CD4-positive, alpha-beta memory T cell (primary cell): ENCODE measurements at places on chromosomes 12 and 14.

GRCh38 chr14:73817020-73817655, 34.5 kb upstream of the PTGR2 start:
- no peak for DNase-seq

GRCh38 chr14:105187935-105188524, 6.9 kb upstream of the NUDT14 start:
- no peak for DNase-seq

- DNase-seq: no peak
These were observed 182.3 kb downstream of the RASSF9 start for GRCh38 chr12:85653731-85654455.

DNA sequence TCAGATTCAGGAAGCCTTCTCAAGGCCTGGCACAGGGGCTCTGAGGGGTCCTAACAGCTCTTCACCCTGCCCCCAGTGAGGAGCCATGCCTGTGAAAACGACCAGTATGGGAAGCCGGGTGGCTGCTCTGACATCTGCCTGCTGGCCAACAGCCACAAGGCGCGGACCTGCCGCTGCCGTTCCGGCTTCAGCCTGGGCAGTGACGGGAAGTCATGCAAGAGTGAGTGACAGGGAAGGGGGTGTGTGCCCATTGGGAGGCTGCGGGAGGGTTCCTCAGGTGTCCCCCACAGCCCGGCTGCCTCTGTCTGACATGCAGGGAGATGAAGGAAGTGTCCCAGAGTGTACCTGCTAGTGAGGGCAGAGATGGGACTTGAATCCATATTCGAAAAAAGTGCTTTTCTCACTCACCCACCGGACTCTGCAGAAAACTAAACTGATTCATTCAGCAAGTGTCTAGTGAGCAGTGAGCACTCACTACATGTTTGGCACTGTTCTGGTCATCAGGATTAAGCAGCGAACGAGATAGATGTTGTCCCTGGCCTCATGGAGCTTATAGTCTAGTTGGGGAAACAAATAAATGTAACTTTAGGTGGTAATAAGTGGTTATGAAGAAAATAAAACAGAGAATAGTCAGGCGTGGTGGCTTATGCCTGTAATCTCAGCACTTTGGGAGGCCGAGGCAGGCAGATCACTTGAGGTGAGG, 9.4 kb upstream of the LRP1-AS start:
- no peak for DNase-seq

DNA sequence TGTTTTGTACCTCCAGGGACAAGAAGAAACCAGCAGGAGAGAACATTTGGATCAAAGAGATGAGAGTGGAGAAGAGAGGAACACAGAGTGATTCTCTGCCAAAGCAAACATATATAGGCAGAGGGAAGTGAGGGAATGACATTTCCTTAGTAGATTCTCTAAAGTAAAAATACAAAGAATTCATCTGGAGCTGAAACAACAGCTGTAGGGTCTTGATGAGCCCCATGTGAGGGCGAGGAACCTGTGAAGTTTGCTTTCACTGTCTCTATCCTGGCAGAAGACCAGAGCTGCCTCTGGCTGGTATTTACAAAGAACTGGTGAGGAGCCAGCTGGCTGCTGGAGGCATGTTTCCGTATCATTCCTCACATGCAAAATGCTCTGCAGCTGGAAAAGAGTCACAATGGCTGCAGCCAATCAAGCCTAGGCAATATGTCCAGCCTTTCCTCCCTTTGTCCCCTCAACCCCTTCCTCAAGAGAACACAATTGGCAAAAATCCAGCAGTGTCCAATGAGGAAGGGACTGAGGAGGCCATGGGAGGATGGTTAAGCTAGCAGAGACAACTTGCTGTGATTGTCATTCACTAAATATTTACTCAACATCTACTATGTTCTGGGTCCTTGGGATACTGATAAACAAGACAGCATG, 122.5 kb downstream of the PHLDA1 start:
- no peak for DNase-seq

DNA sequence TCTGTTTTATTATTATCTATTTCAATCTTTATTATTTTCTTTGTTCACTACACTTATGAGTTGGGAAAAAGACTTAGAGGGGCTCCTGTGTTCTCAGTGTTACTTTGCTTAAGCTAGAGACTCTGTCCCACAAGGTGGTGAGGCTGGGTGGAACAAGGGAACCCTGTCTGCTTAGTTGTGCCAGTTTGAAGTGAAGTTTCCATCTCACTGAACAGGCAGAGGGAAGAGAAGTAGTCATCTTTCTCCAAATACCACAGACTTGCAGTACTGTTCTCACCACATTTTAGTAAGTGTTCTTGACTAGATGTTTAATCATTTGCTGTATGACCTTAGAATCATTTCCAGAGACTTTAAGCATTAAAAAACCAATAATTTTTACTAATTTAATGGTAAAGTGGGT, 195.7 kb upstream of the NEDD1 start:
- no peak for DNase-seq

DNA sequence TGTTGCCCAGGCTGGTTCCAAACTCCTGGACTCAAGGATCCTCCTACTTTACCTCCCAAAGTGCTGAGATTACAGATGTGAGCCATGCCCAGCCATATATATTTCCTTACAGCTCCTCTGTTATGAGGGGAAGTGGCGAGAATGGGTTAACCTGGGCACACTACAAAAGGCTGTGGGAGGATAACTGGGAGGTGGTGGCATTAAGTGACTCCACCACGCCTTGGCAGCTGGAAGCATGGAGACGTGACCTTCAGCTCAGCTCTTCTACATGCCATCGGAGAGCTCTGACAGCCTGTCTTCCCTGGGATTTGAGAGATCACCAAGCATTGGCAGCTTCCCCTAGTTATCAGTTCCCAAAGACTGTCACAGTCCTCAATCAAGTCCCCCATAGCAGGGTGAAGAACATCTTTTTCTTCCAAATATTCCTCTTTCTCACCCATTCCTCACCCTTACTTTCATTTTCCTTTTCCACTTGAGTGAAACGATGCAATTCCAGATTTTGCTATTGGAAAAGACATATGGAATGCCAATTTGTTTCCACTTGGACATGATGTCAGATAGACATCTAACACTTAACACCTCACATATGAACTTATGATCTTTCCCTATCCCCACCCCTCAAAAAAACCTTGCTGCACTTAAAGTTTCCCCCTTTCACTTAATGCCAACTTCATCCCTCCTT, 48.5 kb downstream of the PHLDA1 start:
- DNase-seq: no peak
